ENCODE measurements at places on chromosomes 7 and 10. TPM values are rescaled to one million over a fixed set of nuclear protein-coding genes. Genes with fewer than 3 reads are reported as not detected.

The SYT15 gene
- total RNA-seq, result 45.4 TPM

DNA sequence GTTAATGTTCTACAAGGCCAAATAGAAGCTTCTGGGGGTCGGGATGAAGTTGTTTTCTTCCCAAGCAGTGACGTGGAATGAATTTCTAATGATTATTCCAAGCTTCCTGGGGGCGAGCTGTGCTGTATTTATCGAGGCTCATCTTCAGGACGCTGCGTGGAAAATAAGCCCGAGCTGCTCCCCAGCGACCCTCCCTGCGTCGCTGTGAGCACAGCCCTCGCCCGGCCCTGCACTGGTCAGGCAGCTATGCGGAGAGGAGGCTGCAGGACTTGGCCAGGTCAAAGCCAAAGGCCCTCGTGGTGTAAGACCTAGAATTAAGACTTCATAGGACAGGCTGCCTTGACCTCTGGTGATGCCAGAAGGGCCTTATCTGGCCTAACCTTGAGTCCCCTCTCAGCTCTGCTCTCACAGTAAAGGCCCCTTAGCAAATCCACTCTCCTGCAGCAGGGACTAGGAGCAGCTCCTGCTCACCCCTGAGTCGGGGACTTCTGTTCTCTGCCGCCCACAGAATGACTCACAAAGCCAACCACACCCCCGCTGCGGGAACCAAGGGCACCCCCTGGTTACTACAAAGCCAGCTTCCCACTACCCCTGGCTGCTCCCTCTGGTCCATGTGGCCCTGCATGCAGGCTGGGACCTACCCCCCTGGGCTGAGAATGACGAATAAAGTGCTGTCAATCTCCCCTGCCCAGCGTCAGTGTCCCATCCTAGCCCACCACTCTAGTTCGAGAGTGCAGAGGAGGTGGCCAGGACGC, 501.6 kb downstream of the TCERG1L start:
- no peak for DNase-seq

GRCh38 chr7:83677180-83677866, 28.4 kb upstream of the SEMA3E start:
- DNase-seq, result no peak

The TPK1 gene
- 7.6 TPM for total RNA-seq

DNA sequence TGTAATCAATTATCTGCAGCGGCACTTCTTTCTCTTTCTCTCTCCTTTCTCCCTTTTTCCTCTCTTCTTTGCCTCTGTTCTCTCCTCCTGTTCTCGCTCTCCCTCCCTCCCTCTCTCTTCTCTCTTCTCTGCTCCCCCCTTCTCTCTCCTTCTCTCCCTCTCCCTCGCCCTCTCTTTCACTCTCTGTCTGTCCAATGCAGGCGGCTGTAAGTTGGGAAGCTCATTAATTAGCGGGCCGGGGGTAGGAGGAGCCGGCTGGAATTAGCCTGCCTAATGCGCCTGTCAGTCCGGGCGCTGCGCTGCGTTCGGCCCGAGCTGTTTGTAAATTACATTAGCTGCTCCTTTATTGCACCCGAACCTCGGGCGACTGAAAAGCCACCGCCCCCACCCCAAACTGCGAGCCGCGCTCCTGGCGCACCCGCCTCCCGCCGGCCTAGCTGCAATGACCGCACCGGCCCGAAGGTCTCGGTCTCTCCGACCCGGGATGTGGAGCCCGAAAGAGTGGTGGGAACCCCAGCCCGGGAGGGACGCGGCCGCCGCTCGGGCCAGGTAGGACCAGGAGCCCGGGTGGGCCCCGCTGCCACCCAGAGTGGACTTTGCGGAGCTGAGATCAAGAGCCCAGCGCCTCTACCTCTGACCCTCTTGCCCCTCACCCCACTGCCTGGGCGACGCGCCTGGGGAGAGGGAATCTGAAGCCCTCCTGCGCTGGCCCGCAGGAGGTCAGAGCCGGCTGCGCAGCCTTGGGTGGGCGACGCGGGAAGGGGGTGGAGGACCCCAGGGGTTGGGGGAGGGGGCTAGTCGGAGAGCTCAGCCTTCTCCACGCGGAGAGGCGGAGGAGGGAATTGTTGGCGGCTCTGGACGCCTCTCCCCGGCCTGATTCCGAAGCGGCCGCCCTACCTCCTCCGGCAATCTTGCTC, at the start of gene LBX1:
Gene LBX1, minus strand, starts transcription at position 198 of the 917 bp plus-strand sequence. CDS start 648 bp downstream, outside the sequence.
- DNase-seq, result no peak

The LRRC72 gene
- total RNA-seq, result not detected

DNA sequence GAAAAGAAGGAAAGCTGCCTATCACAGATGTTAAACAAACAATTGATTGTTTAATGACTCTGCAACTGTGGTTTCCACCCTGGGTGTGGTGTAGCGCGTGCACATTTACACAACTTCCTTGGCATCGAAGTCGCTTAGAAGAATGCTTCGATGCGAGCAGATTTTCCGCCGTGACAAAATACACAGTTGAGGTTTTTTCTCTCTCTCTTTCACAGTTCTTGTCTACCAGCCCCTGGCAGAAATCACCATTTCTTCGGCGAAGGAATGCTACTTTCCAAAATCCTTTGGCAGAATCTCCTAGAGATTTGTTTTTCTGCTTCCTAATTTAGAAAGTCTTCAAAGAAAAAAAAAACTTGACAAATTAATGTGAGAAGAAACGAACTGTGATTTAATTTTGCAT, 70.7 kb upstream of the C1QL3 start:
- no peak for DNase-seq

DNA sequence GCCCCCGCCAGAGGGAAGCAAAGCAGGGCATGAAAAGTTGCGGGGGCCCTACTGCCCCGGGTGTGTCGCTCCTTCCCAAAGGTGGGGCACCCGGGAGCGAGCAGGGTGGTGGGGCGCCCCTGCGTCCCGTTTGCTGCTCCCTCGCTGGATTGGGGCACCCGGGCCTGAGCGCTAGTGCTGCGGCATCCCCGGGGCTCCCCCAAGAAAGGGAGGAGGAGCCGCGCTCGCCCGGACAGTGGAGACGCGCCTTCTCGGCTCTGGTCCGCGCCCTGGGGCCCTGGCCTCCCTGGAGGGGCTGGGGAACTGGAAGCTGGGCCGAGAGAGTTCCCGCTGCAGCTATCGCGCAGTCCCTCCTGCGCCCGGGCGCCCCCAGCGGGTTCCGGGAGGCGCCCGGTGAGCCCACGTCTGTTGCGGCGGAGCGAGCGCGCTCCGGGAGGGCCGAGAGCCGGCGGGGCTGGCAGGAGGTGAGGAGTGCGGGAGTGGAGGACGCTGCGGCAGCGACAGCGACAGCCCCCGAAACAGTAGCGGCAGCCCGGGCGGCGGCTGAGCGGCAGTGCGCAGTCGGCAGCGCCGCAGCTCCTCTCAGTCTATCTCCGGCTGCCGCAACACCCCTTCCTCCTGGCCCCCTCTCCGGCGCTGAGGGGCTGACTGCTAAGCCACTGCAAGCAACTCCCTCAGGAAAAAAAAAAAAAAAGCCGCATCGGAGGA, 504 bp upstream of the BMPER start:
- peak; percentile 66 for DNase-seq

The ARL4A gene
- 35.6 TPM for total RNA-seq

The SOSTDC1 gene
- 3.7 TPM for total RNA-seq

The MYO1G gene
- 21.0 TPM for total RNA-seq

DNA sequence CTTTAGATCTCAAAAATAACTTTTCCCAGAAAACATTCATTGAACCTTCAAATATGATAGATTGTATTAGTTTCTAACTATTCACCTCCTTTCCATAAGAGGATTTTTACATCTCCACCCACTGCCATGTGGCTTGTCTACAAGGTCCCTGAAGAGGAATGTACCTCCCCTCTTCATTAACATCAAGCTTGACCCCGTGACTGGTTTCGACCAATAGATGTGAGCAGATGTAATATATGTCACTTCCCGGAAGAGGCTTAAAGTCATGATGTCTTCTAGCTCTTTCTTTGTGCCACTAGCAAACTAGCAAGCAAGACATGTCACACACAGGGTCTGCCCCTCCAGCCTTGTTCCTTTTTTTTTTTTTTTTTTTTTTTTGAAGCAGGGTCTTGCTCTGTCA, 6.9 kb downstream of the BAZ1B start:
- no peak for DNase-seq

DNA sequence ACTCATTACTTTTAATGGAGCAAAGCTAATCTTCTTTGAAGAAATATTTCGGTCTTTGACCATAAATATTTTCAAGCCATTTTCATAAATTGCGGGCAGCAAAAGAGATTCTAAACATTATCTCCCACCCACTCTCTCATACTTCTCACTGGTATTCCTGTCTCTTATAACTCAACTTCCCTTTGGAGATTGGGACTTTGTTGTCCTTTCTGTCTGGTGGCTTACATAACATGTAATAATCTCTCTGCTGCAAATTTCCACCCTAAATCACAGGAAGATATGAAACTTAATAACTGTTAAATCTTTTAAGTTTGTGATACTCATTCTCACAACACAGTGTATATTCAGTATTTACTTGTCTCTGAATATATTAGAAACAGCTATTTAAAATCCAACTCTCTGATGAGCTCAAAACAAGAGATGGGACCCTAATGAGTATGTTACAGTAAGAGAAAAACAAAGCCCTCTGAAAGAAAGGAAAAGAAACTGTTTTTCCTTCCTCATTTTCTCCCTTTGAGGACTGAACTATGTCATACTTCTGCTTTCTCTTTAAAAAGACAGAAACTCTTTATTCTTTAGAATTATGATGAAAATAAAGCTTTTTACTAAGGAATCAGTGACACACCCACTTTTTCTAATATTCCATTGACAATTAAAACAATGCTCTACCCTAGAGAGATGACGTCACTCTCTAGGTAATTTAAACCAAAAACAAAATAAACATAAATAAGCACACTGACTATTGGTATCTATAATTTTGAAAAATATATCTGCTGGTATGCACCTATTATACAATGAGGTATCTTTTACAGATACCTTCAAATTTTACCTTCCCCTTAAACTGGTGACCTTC, 14.7 kb downstream of the CALCR start:
- DNase-seq, result no peak

DNA sequence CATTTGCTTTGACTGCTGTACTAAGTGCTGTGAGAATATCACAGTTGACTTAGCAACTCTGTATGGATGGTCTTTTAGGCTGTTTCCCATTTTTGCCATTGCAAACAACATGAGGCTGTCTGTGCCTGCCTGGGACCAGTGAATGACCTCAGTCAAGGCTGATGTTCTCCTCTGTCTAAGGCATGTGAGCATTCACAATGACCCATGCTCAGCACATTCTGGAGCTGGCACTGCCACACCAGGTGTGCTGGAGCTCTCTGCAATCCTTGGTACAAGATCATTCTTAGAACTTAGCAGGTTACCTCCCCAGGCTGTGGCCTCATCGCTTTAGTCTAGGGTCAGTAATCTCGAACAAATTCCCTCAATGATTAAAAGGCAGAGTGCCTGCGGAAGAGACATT, 61.9 kb downstream of the SH3PXD2A start:
- DNase-seq, result no peak

- no peak for DNase-seq
Observed at GRCh38 chr7:29265208-29265923, 70.8 kb downstream of the CHN2 start.

The PCDH15 gene
- 3.2 TPM for total RNA-seq

DNA sequence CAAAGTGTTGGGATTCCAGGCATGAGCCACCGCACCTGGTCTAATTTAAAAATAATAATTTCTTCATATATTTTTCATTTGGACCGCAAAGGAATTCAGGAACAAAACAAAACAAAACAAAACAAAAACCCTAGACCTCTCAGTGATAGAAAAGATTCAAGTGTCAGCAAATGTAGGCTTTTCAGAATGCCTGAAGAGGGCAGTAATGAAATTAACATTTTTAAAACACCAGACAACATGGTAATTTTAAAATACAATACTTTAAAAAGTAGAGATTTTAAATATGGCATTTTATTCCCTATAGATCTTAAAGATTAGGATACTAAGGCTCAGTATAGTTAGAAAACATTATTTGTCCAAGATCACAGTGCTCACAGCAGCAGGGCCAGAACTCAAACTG, 36.6 kb downstream of the DNMBP start:
- DNase-seq, result no peak

DNA sequence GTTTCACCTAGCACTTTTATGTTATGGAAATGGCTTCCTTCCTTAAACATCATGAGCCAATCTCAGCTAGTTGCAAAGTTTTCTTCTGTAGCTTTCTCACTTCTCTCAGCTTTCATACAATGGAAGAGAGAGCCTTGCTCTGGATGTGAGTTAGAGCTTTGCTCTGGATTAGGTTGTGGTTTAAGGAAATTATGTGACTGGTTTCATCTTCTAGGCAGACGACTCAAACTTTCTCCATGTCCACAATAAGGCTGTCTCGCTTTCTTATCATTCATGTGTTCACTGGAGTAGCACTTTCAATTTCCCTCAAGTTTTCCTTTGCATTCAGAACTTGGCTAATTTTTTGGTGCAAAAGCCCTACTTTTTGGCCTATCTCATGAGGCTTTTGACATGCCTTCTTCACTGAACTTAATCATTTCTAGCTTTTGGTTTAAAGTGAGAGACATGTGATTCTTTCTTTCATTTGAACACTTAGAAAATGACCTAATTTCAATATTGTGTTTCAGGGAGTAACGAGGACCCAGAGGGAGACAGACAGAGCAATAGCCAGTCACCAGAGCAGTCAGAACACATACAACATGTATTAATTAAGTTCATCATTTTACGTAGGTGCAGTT, 49.8 kb downstream of the CNOT4 start:
- DNase-seq, result no peak

DNA sequence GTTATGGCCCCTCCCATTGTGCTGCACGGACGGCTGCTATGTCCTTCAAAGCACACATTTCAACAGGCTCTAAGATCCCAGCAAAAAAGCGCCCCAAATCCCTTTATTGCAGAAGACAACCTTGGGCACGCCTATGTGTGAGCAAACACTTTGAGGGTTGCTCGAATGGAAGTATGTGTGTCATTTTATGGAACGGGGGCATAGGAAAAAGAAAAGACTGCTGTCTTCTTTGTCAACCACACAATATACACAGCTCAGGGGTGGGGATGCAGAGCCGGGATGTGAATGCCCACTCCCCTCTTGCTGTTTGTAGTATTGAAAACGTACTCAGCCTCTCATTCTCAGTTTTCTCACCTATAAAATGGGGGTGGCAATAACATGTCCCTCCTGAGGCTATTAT, 32.0 kb downstream of the C10orf53 start:
- DNase-seq, result no peak

DNA sequence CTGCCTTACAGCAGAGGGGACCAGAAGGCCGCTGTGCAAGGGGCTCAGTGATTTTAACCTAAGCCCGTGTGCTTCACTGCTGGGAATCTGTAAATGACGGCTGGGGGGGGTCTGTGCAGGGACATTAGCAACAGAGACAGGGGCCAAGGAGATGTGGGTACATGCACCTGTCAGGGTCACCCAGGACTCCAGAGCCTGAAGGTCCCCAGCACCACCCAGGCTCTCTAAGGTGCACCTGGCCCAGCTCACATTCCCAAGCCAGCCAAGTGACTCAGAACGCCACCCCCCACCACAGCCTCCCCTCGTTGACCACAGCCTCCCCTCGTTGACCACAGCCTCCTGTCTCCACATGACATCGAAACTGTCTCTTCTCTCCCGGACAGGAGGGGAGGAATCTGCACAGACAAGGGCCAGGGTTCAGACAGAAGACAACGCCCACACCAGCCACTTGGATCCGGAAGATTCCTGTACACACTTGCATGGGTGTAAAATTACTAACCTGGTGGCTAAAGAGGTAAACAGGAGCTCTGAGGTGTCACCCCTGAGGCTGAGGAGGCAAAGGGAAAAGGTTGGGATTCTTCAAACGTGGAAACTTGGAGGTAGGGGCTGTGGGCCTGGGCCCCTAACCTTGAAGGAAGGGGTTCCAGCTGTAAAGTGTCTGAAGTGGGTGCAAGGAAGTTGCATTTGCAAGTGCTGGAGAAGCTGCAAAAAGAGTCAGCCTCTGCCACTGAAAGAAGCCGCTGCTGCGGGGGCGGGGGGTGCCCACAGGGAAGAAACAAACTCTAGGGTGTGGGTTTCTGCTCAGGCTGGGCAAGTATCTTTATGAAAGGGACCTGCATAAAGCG, 27.0 kb downstream of the CALML3 start:
- peak; percentile 66 for DNase-seq

The CDHR1 gene
- 0.35 TPM for total RNA-seq

All from upper lobe of right lung (tissue), 1 donor.